ENCODE measurements at places on chromosomes 1 and 21.

GRCh38 chr21:31713973-31714740 lies 17.8 kb downstream of the SCAF4 start:
- peak; percentile 58 for DNase-seq

GRCh38 chr1:223095870-223096269 lies 47.2 kb downstream of the TLR5 start:
- no peak for DNase-seq

- DNase-seq, result no peak
These were observed 732.4 kb downstream of the MATN1 start for GRCh38 chr1:29991025-29991424.

GRCh38 chr1:147505568-147505967 lies 35.7 kb upstream of the BCL9 start:
- no peak for DNase-seq

DNA sequence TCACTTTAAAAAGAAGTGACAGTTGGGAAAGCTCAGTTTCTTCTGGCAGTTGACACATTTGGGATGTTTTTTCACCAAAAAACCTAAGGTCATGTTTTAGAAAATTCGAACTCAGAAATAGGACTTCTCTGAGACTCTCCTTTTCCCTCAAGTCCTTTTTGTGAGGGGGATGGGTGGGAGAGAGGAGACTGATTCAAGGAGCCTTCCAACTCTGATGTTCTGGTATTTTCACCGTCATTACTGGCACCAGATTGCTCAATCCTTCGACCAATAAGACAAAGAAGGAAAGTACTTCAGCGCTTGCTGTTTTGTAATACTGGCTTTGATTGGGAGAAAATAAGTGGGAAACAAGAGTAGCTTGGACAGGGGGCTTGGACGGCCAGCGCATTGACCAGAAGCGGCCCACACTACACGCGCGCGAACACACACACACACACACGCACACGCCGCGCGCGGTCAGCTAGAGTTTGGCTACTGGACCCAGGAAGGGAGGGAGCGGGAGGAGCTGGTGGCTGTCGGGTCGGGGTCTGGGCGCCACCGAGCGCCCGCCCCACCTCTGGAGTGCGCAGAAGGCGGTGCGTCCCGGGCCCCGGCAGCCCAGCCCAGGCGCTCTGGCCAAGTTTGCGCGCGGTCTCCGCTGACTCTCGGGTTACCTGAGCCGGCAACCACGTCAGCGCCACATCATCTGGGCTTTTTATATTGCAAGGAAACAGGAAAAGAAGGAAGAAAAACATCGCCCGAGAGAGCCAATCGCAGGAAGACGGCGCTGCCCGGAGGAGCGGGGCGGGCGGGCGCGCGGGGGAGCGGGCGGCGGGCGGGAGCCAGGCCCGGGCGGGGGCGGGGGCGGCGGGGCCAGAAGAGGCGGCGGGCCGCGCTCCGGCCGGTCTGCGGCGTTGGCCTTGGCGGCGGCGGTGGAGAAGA lies at the start of gene KCNK1:
Gene KCNK1 (plus strand): TSS at position 855 of the 921 bp plus-strand sequence. CDS start 66 bp downstream, at position 921.
- peak; percentile 89 for DNase-seq

GRCh38 chr1:89873770-89874169 lies 52.9 kb downstream of the LRRC8D start:
- DNase-seq, result peak; percentile 82

- peak; percentile 8 for DNase-seq
These were observed 1271.4 kb downstream of the KCNT2 start for GRCh38 chr1:195336812-195337211.

DNA sequence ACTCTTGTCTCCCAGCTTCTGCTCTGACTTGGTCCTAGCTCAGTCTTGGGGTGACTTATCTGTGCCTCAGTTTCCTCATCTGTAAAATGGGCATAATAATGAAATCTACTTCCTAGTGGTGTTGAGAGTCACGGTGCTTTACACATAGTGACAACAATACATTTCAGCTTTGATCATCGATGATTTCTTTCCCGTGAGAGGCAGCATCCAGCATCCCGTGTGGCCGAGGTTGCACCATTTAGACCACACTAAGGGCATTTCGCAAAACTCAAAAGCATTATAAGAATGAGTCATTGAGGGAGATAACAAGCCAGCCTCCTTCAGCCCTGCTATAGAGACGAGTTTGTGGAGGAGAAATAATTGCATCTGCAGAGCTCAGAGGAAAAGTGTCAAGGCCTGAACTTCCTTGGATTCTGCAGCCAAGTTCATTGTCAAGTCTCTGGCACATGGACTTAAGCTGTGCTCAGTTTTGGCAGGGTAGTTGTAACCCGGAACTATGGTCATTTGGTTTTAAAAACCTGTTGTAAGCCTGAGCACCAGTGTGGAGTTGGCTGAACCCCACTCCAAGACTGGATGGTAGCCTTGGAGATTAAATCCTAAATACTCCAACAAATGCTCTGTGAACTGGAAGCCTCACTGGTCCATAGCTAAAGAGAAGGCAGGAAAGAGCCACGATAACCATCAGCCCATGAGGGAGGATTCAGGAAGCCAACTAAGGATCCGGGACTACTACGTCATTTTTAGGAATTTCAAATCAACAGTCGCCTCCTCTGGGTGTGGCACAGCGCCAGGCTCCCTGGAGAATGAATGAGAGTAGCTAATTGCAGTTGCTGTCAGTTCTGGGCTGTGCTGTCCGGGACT lies 64.2 kb downstream of the TCP10L start:
- peak; percentile 98 for DNase-seq

GRCh38 chr1:95126846-95127245 lies 9.7 kb downstream of the TLCD4 start:
- no peak for DNase-seq

DNA sequence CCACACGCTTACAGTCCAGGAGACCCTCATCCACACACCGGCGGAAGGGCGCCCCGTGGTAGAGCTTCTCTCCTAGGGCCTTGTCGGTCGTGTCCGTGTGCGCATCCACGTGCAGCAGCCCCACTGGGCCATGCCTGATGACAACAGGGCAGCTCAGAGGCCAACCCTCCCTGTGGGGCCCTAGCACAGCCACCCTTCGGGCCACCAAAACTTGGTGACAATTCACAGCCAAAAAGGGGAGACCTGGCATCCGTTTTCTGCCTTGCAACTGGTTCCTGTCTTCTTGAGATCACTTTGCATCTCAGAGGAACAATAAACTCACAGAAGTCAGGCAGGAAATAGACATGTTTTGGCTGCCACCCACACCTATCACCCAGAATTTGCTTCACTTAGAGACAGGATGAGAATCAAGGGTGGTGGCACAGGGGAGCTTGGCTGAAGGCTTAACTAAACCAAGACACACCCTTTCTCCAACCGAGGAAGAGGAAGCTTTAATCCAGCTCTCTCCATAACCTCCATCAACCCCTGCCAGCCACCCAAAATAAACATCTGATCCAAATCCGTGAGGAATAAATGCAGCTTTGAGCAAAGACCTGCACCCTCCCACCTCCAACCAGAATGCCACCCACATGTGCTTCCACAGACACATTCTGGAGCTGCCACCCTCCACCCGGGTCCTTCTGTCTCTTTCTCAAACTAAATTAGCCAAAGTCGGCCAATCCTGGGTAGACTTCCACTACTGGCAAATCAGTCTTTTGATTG lies 5.7 kb downstream of the AGMAT start:
- no peak for DNase-seq

GRCh38 chr1:24236789-24237371 lies 49.8 kb upstream of the IFNLR1 start:
- peak; percentile 86 for DNase-seq

DNA sequence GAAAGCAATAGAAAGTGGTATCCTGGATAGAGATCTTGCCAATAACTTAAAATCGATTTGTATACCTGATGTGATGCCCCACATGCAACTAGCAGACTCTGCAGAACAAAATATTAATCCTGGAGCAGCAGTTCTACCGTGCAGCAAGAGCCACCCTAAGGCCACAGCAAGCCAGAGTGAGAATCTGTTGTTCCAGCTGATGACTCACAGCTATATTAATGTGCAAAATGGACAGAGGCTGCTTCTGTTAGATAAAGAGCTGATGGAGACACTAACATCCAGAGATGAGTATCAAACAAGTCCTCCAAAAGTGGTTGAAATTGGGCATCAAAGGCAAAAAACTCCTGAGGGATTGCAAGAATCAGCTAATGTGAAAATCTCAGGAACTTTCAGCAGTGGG lies 127.8 kb downstream of the MACF1 start:
- peak; percentile 43 for DNase-seq

GRCh38 chr1:19654886-19655717 lies 9.6 kb upstream of the HTR6 start:
- DNase-seq, result no peak

GRCh38 chr21:40696246-40696645 lies 150.7 kb downstream of the DSCAM start:
- no peak for DNase-seq

GRCh38 chr1:58950897-58951296 lies 167.1 kb upstream of the JUN start:
- DNase-seq, result no peak

DNA sequence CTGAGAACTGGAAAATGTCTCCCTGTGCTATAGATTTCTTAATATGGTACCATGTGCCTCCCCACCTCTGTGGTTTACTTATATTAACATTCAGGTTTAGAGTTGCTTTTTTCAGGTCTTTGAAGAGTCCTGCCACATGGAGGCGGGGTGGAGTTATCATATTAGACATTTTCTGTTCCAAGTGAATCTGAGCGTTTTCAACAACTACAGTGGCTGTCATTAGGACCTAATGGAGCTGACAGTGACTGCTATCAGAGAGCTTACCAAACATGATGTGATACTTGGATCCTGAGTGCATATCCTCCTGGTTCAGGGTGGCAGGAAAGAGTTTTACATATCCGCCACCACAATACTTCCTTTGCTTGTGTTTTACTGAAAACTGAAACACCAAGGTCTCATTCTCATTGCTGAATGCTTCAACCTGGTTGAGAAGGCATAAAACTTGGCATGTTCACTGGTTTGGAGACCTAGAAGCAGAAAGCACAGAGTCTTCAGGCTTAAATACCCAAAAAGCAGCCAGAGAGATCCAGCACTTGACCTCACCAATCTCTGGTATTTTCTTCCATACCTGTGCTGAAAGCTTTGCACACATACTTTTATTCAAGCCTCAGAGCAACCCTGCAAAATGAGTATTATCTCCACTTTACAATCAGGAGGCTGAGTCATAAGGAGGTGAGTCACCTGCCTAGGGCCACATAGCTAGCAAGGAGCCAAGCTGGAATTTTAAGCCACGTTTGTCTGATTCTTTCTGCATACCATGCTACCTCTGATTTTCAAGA lies 47.4 kb upstream of the OSBPL9 start:
- peak; percentile 90 for DNase-seq

- DNase-seq, result no peak
These were observed 93.9 kb downstream of the TNFSF18 start for GRCh38 chr1:172956871-172957270.

DNA sequence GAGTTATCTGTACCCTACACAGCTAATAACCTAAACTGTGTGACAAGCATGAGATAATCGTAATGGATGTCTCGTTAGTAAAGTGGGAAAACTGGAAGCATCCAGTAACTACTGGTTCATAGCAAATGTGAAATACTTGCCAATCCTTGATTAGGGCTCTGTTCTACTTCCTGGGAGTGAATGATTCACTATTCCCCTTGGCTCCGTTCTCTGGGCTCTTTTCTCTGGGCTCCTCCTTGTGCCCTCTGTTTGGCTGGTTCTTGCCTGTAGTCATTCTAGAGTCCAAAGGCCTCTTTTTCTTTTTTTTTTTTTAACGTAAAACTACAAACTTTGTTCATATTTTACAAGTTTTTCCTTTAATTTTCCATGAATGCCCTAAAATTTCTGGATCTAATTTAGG lies 465.8 kb upstream of the PLXNA2 start:
- DNase-seq, result no peak

DNA sequence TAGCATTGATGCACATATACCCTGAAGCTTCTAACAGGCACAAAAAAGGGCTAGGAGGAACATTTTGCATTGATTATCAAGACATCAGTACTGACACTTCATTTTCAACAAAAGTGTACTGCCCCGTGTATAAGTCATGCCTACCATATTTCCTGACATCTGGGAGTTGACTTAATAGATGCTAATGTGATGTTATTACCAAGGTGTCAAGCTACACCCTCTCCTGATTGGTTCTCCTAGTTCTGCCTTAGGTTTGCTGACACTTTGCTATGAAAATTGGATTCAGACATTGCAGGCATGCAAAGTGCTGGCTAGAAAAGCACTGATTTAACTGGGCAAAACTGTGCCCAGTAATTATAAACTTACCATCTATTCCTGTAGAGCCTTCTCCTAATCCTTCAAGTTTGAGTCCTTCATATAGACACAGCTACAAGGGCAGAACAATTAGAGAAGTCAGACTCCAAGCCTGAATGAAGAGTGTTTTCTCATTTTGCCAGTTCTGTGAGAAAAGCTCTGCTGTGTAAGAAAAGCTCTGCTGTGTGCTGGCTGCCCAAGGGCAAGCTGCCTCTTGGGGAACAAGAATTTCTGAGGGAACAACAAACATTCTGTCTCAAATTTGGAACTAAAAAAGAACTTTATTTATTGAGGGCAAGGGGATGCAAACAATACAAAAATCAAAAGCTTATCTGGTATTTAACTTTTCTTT lies 11.2 kb downstream of the S100A10 start:
- DNase-seq, result no peak

GRCh38 chr1:56017336-56017735 lies 562.0 kb downstream of the PLPP3 start:
- DNase-seq, result no peak

GRCh38 chr1:110282395-110282794 lies 56.8 kb upstream of the RBM15 start:
- DNase-seq, result no peak

DNA sequence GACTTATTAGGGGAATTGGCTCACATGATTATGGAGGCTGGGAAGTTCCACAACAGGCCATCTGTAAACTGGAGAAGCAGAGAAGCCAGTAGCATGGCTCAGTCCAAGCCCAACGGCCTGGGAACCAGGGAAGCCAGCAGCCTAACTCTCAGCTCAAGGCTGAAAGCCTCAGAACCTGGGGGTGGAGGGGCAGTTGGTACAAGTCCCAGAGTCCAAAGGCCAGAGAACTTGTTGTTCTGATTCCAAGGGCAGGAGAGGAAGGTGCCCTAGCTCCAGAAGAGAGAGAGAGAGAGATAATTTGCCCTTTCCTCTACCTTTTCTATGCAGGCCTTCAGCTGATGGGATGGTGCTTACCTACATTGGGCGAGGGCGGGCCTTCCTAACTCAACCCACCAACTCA lies 55.3 kb downstream of the MAN1C1 start:
- no peak for DNase-seq

GRCh38 chr1:205748403-205749233 lies 1.4 kb downstream of the NUCKS1 start:
- DNase-seq, result peak; percentile 91

- no peak for DNase-seq
These were observed at the start of gene KRTAP12-1 for GRCh38 chr21:44681861-44682579. Gene KRTAP12-1, minus strand, starts transcription at chr21:44682163. Its CDS starts 40 bp downstream, at chr21:44682123.

GRCh38 chr1:161824618-161825017 lies 58.5 kb downstream of the ATF6 start:
- no peak for DNase-seq

DNA sequence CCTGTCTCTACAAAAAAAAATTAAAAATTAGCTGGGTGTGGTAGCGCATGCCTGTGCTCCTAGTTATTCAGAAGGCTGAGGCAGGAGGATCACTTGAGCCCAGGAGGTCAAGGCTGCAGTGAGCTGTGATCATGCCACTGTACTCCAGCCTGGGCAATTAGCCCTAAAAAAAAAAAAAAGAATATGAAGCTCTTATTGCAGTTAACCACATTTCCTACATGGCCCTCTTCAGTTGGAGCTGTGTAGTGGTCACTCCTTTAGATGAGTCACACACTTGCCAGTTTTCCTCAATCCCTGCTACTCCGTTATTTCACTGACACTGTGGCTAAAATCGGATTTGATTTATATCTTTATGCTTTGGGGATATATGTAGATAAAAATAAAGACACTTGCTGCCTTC lies 11.8 kb downstream of the NFYC start:
- peak; percentile 63 for DNase-seq

Data from GM23248 (cell line).